ENCODE measurements at places on chromosomes 12 and 14.

- peak; percentile 63 for DNase-seq
Measured at GRCh38 chr14:36656687-36657398, 4.8 kb upstream of the PAX9 start.

- no peak for DNase-seq
Measured at GRCh38 chr12:131250951-131251315, 297.2 kb downstream of the ADGRD1 start.

DNA sequence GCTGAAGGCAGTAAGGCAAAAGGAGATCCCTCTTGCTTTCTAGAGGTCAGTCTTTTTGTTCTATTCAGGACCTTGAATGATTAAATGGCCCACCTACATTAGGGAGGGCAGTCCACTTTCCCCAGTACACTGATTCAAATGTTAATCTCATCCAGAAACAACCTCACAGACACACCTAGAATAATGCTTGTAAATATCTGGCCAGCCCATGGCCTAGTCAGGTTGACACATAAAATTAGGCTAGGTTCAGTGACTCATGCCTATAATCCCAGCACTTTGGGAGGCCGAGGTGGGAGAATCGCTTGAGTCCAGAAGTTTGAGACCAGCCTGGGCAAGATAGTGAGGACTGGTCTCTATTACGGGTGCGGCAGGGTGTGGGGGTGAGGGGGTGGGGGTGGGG, 43.5 kb downstream of the MIPOL1 start:
- DNase-seq, result no peak

DNA sequence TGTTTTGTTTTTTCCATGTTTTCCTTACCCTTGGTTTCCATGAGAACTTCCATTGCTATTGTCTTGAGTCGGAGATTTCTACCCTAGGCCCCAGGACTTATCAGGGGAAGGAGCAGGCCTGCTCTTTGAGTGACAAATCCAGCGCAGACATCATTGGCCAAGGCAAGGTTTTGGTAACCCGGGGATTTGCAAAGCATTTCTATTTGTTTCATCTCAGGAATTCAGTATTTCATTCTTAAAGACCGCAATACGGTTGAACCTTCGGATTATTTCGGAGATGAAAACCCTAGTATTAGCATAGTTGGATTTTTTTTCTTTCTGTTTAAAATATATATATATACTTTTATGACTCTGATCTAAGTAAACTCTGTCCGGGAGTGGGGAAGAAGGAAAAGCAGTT, 62.0 kb downstream of the TMEM132C start:
- DNase-seq, result peak; percentile 21

- no peak for DNase-seq
Measured at GRCh38 chr12:47604221-47604873, 101.5 kb downstream of the RPAP3 start.

DNA sequence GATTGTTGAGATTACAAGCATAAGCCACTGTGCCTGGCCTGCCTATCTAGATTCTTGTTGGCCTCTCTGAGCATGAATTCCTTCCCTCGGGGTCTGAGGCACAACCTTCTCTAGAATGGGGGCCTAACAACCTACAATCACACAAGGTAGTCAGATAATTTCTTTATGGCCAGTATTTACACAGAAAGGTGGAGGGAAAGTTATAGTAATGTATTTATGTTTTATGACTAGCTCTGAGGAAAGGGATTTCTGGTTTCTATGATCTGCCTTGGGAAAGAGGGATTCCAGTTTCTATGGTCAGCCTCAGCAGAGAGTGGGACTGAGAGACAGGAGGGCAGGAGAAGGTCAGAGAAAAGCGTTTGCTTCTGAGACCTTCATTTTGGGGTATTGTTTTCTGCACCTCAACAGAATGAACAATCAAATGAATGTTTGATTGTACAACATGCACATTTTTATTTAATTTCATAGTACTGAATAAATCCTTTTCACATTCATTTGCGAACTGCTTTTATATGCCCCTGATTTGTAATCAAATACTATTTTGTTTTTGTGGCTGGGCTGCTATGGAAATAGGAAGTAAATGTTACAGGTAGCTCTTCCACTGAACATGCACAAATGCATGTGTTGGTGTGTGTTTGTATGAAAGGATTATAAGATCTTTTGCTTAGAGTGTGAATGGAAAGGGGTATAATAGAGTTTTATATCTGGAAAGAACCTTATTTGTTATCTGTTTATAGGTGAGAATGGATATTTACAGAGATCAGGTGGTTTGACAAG, 499.7 kb upstream of the RGS6 start:
- no peak for DNase-seq

DNA sequence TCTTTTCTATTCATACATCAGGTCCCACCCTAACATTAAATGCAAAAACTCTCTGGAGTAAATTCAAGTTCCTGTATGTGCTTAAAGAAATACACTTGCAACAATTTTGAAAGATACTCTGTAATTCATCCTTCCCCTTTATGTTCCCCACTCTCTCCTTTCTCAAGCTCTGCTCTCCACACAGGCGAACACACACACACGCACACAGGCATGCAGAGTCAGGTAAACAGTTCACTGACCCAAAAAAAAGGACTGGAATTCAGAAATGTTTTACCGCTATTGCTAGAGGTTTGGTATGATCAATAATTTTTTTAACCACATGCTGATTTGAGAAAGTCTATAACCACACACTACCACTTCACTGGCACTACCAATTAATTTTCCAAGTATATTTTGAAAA, 152.4 kb upstream of the TMCC3 start:
- no peak for DNase-seq

GRCh38 chr12:131072451-131073230, 118.9 kb downstream of the ADGRD1 start:
- DNase-seq, result no peak

- DNase-seq, result no peak
Measured at GRCh38 chr14:23372509-23372908, at the start of gene IL25. Gene IL25 (plus strand): TSS chr14:23372809.

- DNase-seq, result peak; percentile 71
Measured at GRCh38 chr12:50055831-50056638, 1.4 kb upstream of the ASIC1 start.

DNA sequence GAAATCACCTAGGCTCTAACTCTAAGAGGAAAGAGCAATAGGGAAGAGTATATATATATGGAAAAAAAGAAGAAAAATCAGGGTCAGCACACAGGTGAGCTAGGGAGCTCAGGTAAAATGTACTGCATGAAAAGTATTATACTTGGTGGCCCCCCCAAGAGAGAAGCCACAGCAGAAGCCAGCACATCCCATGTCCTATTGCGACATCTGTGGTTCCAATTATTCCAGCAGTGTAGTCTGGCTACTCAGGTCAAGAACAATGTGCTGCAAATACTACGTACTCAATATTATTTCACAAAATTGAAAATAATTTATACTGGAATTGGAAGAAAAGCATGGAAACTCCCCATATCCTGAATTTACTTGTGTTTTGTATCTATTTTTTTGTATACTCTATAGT, 85.5 kb downstream of the CEP83 start:
- no peak for DNase-seq

- DNase-seq, result peak; percentile 27
Measured at GRCh38 chr12:59046763-59047534, 126.6 kb upstream of the LRIG3 start.

DNA sequence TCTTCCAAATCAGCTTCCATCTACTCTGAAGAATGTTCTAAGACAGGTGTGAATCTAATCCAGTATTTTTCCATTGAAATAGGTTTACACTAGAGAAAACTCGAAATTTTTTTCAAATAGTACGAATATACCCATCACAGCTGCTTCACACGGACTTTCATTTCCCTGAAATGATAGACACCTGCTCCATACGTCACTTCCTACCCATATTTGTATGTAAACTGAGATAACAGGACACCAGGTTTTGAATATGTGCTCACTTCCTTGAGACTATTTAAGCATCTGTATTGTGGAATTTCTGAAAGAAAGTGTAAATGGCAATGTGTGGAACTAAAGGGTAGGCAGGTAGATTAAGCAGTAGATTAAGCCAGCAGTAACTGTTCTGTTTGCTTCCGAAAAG, 13.4 kb upstream of the ITPR2 start:
- DNase-seq, result no peak

GRCh38 chr12:56724972-56725722, at the start of gene NACA:
Gene NACA (minus strand): TSS chr12:56725299. CDS start chr12:56724521, 778 bp downstream.
- peak; percentile 98 for DNase-seq

- DNase-seq, result no peak
Measured at GRCh38 chr14:102541771-102542170, 32.2 kb upstream of the ANKRD9 start.
